Body of pancreas (tissue), 4 donors: ENCODE measurements at places on chromosomes 11 and 22. TPM values are rescaled to one million over a fixed set of nuclear protein-coding genes. Genes with fewer than 3 reads are reported as not detected.

- no peaks in the 10 kb centered on the region for H3K4me1 ChIP-seq
- H3K36me3 ChIP-seq: no peaks in the 10 kb centered on the region
- H3K27me3 ChIP-seq: no peaks in the 10 kb centered on the region
- H3K27ac ChIP-seq: no peak overlapping the region
- DNase-seq: peak; percentile 29
Measured at GRCh38 chr11:69867076-69868005, 48.1 kb upstream of the FGF3 start.

Gene TSPAN18
- total RNA-seq: 2.1 TPM

Gene HORMAD2
- not detected for total RNA-seq

Gene OLFML1
- total RNA-seq: 3.6 TPM

Gene TMEM86A
- total RNA-seq: 5.6 TPM

Gene GAS2
- 24.6 TPM for total RNA-seq
